Erythroblast (primary cell): ENCODE measurements at places on chromosomes 16 and 17.

DNA sequence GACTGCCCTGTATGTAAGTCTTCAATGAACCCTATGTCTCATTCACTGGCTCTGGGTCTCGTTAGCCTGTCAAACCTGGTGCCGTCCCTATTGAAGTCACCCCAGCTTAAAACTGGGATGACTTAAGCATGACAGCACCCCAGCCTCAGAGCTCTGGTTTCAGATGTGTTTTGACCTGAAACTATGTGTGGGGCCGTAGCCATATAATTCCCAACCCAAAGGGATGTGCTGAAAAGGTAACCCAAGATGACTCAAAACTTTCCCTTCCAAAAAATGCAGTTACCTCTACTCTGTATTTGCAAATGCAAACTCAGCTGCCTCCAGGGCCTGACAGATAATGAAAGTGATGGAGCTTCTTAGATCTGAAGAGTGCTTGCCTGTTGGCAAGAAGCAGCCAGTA, 478.3 kb upstream of the ERCC4 start:
- no peak for DNase-seq

DNA sequence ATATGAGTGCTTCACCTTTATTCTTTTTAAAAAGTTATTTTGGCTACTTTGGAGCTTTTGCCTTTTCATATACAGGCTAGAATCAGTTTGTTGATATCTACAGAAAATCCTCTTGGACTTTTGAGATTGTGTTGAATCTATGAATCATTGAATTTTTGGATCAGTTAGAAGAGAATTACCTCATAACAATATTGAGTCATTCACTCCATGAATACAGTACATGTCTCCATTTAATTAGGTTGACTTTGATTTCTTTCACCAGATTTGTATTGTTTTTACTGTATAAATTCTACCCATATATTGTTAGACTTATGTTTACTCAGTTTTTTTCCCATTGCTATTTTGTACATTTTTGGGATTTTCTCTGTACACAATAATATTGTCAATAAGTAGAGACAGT, 54.4 kb downstream of the TAOK1 start:
- no peak for DNase-seq

DNA sequence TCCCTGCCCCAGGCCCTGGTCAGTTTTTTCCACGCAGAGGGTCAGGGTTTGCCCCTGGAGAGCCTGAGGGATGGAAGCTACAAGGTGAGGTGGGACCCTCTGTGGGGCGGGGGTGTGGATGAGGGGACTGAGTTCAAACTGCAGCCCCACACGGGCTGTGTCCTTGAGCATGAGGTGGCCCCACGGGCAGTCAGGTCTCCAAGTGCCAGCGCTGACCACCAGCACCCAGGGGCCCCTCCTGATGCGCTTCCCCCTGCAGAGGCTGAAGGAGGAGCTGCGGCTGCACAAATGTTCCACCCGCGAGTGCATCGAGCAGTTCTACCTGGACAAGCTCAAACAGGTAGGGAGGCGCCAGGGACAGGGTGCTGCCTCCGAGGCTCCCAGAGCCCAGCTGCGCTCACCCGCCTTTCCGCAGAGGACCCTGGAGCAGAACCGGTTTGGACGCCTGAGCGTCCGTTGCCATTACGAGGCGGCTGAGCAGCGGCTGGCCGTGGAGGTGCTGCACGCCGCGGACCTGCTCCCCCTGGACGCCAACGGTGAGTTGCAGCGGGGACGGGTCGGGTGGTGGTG, 4.3 kb downstream of the TSR3 start:
- no peak for DNase-seq

DNA sequence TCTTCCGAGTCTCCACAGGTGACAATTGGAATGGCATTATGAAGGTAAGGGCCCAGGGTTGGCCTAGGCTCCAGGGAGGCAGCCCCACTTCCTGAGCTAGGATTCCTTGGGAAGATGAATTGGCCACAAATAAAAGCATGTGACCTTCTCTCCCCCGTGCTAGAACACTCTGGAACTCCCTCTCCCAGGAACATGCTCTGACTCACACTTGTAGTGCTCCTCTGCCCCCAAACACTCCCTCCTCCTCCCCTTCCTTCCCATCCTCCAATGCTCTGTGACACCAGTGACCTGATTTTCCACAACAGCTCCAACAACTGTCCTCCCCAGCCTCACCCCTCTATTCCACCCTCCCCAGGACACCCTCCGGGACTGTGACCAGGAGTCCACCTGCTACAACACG, 16.4 kb upstream of the ABCC3 start:
- DNase-seq = no peak

GRCh38 chr16:19119564-19119963, 5.8 kb downstream of the ITPRIPL2 start:
- DNase-seq = peak; percentile 37

- no peak for DNase-seq
Measured at GRCh38 chr17:27217631-27218030, 76.3 kb upstream of the WSB1 start.

DNA sequence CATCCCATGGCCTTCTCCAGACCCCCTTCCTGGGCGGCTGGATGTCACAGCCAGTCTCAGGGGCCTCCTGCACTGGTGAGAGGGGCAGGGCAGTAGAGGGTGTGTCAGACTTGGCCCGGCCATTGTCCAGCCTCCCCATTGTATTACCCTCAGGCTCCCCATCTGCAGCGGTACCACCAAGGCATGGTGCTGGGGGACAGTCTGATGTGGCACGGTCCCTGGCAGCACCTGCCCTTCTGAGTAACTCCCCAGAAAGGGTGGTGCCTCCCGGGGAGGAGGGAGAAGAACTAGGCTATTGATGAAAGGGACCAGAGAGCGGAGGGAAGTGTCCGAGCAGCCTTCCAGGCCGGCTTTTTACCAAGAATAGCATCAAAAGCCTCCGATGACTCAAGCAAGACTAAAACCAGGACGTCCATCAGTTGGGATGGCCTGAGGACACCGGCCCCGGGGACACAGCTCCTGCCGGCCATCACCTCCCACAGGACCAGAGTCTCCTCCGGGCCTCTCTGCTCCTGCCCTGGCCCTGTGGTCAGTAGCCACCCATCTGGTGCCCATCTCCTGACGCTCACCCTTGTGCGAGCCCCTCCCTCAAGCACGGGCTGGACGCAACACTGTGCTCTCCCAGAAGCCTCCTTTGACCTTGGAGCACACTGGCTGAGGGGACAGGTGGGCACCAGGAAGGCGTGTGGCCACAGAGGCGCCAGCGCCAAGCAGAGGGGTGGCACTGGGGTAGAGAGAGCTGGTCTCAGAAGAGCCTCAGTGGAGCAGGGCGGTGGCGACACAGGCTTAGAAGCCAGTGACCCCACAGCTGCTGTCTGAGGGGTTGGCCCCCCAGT, 5.8 kb upstream of the CPNE7 start:
- DNase-seq = no peak

GRCh38 chr17:47224966-47225365, 15.8 kb downstream of the MYL4 start:
- DNase-seq = no peak

DNA sequence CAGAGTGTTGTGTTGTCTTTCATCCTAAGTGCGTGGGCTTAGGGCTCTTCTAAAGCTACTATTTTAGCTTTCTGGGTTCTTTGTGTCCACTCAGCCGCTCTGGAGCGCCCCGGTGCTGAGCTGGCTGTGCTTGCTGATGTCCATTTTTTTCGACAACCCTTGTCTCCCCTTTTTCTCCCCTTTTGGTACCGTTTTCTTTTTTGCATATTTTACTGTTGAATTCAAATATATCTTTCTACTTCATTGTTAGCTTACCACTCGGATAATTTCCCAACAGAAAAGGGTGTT, 1.2 kb downstream of the SRRM2 start:
- no peak for DNase-seq

DNA sequence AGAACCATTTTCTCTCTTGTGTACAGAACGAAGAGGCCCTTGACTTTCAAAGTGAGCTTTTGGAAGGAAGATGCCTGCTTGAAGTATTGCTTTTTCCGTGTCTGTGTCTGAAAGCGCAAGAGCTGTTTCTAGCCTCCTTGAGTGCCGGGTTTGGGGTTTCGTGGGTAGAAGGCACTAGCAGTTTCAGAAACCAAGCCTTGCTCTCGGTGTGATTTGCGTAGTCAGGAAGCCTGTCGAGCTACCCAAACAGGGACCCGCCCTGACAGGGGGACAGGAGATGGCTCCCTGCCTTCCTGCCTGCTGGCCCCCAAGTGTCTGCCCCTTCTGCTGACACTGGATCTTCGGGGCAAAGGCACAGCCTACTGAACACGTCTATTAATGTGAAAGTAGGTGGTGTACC, 322.0 kb downstream of the MAF start:
- no peak for DNase-seq

DNA sequence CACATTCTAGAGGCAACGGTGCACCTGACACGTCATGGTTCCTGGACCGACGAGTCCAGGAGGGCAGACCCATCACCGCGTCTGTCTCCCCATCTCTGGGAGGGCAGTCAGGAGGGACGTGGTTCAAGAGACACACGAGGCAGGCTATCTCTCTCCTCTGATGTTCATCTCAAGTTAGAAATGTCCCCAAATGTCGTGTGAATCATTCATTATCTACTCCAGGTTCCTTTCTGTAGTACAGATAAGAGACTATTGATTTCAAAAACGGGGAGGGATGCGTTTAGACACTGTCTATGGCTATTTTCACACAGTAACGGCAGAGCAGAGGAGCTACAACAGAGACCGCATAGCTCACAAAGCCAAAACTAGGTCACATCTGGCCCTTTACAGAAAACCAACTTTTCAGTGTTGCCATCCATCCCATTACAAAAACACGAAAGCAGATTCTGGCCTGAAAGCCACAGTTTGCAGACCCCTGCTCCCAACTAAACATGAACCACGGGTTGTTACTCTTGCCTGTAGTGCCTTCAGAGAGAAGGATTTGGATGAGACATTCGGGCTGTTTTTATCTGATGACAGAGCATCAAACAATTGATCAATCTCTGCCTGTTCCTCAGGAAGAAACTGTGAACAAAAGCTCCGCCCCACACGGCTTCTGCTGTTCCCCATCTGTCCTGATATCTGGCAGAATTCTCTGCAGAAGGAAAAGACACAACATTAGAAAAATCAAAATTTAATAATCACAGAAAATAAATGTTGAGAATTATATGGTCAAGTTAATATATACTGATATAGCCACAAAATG, 6.8 kb downstream of the MEAK7 start:
- peak; percentile 20 for DNase-seq

- no peak for DNase-seq
Measured at GRCh38 chr16:83248735-83249463, 558.9 kb upstream of the HSBP1 start.

- DNase-seq = no peak
Measured at GRCh38 chr17:33688771-33689170, 395.7 kb upstream of the ASIC2 start.

DNA sequence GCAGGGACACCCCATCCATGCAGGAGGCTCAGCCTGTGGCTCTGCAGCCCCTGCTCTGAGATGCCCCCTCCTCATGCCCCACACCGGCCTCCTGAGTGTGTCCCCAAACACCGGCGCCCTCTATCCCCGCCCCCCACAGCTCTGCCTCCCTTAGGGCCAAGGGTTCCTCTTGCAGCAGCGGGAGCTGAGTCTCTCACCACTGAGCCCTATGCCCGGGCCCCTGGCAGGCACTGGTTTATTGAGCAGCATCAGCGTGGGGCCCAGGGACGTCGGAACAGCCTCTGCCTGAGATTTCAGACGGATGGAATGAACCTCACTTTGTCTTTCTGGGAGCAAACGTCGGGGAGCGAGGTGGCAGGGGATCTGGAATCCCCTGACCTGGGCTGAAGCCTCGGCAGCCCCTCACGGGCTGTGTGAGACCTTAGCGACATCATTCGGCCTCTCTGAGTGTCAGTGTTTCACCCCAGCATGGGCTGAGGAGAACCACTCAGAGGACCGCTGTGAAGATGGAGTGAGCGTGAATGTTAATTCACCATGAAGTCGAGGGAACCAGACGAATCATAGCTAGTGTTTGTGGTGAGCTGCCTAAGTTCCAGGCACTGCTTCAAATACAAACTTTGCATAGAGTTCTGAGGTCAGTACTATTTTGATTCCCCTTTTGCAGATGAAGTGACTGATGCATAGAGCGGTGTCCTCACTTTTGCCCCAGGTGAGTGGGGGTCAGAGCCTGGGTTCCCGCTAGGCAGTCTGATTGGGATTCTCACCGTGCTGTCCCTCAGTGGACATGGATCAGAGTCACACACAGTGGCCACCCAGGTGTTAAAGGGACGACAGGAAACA, 5.3 kb upstream of the C16orf74 start:
- DNase-seq = no peak

DNA sequence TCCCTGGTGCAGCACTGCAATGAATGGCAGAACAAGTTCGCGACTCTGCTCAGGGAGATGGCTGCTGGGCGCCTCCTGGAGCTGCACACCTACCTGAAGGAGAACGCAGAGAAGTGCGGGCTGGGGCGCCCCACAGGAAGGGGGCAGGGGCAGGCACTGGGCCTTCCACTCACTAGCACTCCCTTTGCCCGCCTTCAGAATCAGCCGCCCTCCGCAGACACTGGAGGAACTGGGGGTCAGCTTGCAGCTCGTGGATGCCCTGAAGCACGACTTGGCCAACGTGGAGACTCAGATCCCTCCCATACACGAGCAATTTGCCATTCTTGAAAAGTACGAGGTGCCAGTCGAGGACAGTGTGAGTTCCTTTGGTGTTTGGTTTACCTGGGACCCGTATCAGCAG, 46.4 kb downstream of the DNAH2 start:
- DNase-seq = no peak

- DNase-seq = no peak
Measured at GRCh38 chr16:51222016-51222415, 70.9 kb upstream of the SALL1 start.

DNA sequence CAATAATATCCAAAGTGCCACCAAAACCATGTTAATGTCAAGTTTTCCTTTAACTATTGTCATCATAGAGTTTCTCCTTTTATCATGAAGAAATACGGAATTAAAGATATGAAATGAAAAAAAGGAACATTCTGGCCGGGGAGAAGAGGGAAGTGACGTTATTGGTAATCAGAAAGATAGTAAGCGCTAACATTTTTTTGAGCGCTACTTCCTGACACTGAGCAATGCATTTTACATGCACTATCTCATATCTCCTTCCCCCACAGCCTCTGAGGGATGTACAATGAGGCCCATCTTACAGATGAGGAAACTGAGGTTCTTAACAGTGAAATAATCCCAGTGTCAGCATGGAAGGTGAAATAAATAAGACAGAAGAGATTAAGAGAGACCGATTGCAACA, 410.9 kb downstream of the SOX9 start:
- no peak for DNase-seq

DNA sequence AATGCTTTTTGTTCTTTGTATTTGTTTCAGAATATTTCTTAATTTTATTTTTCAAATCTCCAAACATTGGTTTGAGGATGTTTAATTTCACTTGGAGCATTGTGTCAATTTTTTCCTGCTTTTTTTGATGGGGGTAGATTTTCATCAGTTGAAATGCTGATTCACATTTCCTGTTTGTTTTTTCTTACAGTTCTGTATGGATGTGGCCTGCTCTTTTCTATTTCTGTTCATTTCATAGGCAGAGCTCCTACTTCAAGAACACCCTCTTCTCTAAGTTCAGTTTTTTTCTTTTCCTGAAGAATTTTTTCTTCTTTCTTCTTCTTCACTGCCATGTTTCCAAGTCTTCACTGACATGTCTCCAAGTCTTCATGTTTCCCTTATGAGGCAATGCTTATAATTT, 8.8 kb downstream of the MBTD1 start:
- DNase-seq = no peak

- DNase-seq = no peak
Measured at GRCh38 chr17:9872852-9873251, 32.2 kb downstream of the RCVRN start.

- DNase-seq = no peak
Measured at GRCh38 chr16:56370875-56371659, 54.3 kb downstream of the AMFR start.
